ENCODE measurements at places on chromosomes 16 and 17.

DNA sequence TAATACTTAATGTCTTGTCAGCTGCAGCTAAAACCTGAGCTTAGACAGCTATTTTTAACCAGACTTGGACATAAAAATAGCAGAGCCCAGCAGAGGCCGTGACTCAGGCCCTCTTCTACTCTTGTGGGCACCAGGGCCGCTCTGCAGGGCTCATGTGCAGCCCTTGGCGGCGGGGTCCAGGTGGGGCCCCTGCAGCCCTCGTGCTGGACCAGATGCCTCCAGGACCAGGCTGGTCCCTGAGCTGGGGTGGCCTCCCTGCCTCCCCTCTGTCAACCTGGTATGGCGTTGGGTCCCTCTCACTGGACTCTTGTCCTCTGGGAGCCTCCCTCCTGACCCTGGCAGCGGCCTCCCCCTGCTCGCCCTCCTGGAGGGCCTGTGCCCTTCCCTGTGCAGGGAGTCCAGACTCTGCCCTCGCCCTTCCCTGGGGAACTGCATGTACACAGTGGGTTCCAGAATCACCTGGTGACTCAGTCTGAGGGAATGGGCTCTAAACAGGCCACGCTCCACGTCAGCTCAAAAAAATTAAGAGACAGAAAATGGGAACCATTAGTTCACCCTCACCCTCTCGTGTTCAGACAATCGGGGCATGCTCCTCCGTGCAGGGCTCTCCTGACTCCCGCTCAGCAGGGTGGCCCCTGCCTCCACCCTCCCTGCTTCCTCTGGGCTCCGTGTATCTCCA is 9.7 kb downstream of the CDK5R1 start:
- no peak for DNase-seq

- no peak for DNase-seq
Observed at GRCh38 chr17:74542166-74542565, 3.7 kb downstream of the CD300C start.

DNA sequence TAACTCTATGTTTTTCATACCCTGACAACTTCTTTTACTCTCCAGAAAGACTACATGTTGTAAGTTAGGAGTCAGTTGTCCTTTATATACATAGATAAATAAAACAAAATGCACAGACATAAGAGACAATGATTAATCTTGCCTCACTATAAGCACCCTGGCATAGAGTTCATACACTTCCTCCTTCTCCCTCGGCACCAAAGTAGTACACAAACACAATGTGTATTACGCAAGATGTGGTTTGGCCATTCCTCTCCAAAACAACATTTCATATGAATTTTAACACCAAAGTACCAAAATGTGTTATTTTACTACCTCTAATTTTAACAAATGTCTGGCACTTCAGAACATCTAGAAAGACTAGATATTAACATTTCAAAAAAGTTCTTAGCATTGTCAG is 17.2 kb upstream of the SLFN11 start:
- DNase-seq, result no peak

GRCh38 chr16:27690608-27691007 is 140.7 kb downstream of the KATNIP start:
- no peak for DNase-seq

DNA sequence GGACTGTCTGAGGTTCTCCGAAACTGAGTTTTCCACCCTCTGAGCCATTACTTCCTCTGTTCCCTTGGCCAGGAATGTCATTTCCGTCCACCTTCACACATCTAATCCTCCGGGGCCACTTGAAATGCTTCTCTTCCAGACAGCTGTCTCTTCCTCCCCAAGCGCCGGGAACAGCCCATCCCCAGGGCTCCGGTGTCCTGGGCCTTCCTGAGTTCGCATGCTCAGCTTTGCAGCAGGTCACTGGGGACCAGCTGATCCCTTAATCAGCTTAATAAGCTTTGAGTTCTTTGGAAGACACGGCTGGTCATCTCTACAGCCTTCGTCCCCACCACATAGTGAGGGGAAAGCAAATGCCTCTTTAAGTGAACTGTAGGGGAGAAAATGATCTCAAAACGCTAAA is 123.4 kb downstream of the DYNLRB2 start:
- DNase-seq, result no peak

DNA sequence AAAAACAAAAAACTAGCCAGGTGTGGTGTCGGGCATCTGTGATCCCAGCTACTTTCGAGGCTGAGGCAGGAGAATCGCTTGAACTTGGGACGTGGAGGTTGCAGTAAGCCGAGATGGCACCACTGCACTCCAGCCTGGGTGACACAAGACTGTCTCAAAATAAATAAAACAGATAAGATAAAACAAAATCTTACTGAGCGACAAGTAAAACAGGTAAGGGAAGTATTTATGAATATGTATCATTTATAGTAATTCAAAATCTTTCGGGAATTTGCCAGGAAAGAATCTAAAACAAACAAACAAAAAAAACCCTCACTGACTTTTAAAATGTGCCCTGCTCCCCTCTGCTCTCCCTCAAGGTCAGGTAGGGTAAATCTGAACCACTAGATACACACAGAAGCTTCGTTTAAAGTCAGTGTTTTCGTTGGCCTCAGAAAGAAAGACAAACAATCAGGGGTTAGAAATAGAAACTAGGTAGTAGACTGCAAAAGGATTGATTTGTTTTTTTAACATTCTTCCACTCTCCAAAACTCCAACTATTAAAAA is 2.1 kb downstream of the PRPSAP1 start:
- DNase-seq, result no peak

GRCh38 chr17:50771991-50772785 is 4.9 kb upstream of the ANKRD40CL start:
- no peak for DNase-seq
